ENCODE measurements at places on chromosomes 16 and 17.

- DNase-seq: no peak
These were observed 763 bp downstream of the ZKSCAN2 start for GRCh38 chr16:25256695-25257469.

DNA sequence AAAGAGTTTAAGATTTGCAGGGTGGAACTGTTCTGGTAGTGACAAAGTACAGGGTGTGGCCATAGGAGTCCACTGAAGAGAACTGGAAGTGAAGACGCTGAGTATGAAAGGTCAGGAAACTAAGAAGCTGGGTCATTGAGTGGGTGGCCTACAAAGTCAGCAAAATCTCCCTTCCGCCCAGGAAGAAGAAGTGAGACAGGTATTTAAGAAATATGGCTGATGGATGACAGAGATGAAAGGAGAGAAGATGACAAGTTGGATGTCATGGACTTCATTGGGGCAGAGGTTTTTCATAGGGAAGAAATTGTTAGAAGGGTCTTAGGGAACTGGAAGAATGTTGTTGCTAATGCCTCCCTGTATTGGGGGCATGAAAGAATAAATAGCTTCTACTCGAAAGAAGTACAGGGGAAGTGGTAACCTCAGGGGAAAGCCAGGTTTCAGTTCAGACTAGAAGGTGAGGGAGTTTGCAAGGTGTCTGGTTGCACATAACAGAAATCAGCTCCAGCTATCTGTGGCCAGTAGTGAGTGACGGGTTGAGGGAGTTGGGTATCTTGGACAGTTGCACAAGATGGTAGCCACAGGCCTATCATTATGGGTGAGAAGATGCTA lies 33.6 kb upstream of the MED13 start:
- no peak for DNase-seq

DNA sequence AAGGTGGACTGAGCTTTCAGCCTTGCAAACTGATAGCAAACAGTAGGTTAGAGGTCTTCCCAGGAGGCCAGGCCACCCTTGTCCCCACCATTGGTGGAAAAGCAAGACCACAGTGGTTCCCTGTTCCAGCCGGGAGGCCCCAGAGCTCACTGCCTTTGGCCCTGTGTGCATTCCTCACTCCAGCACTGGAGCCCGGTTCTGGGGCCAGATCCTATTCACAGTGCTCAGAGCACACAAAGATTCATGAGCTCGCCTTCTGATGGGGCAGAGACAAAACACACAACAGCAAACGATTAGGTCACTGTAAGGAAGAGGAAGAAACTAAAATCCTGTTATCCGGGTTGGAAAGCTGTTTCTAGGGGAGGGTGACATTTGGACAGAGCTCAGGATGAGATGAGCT lies 5.6 kb upstream of the PGS1 start:
- DNase-seq: no peak

GRCh38 chr17:81428121-81428515 lies 32.9 kb downstream of the BAHCC1 start:
- DNase-seq: no peak

DNA sequence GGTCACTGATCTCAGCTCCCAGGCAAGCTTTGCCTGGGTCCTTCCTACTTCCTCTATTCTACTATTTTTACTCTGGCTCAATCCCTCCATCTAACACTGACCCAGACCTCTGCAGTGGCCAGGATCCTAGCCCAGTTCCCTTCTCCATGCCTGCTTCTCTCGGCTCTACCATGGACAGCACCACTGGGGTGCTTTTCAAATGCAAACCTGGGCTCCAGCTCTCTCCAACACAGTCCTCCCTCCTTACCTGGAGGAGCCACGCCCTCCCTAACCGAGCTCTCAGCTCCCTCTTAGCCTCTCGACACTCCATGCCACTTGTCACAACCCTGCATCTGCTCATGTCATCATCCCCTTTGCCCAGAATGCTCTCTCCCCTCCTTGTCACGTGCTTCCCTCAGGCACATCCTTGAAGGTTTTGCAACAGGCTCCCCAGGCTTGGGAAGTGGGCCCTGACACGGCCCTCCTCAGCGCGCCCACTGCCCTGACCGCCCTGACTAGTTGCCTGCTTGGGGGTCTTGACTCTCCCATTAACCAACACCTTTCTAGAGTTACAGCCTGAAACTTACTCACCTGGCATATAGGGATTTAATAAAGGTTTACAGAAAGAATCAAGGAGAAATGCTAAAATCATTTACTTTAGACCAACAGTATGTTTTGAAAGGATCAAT lies 41.6 kb downstream of the MARF1 start:
- DNase-seq: peak; percentile 87

GRCh38 chr17:30568117-30568430 lies 90.9 kb downstream of the GOSR1 start:
- DNase-seq: no peak

- DNase-seq: no peak
These were observed 963.1 kb upstream of the GOT2 start for GRCh38 chr16:59697236-59697635.

DNA sequence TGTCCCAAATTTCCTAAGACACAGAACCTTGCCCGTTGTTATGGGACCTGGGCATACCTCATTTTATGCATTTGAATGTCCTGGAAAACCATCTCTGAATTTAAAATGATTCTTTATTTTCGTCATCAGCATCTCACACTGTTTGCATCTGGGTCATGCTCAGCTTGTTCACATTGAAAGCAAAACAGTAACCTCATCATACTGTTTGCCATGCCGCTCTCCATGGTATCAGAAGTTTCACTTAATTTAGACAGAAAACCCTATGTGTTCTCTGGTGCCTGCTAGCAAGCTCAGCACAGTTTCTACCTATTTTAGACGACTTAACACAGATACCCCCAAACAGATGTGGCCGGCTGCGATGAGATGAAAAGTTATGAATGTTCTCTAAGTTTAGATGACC lies 292.1 kb downstream of the SNX29 start:
- no peak for DNase-seq

- DNase-seq: no peak
These were observed 147.4 kb upstream of the TBX2 start for GRCh38 chr17:61251939-61252865.

DNA sequence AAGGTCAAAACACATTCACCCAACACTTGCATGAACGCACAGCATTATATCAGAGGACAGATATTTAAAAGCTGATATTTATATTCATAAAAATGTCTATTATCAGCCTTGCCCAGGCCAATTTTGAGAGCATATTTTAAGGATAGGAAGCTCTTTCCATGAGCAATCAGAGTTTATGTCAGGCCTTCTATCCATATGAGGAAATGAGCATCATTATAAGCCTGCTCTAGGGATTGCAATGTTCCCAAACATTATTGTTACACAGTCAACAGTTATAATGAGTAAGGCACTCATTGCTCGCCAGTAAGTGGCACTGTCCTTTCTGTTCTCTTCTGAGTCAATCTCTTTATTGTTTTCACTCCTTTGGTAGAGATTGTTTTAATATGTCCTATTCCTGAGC lies 37.7 kb upstream of the DYNLRB2 start:
- no peak for DNase-seq

DNA sequence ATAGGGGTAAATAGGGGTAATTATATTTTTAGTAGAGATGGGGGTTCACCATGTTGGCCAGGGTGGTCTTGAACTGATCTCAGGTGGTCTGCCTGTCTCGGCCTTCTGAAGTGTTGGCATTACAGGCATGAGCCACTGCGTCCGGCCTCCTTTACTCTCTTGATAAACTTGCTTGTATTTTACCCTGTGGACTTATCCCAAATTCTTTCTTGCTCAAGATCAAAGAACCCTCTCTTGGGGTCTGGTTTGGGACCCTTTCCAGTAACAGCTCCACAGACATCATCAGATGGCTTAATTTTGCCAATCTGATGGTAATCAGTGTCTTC lies 5.6 kb upstream of the C1QTNF1 start:
- DNase-seq: no peak

DNA sequence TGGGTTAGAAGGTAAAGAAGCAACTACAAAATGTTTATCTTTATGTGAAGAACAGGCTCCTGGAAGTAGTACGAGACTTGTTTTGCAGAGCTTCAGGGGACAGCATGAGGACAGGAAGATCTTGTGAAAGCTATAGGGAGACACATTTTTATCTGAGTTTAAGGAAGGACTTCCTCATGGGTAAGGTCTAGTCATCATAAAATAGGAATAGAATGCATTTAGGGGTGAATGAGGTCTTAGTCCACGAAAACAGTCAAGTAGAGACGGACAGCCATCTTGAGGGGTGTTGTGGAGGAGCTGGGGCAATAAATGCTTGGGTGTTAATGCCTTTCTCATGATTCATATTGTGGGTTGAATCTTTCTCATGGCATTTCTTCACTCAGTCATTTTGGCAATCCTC lies 24.3 kb downstream of the KCNJ16 start:
- DNase-seq: no peak

GRCh38 chr16:78900044-78900811 lies 700.3 kb downstream of the MAF start:
- no peak for DNase-seq

GRCh38 chr17:73194514-73195222 lies 1.8 kb downstream of the COG1 start:
- no peak for DNase-seq

- no peak for DNase-seq
These were observed 49.1 kb upstream of the TANC2 start for GRCh38 chr17:62916684-62917571.

- no peak for DNase-seq
These were observed 14.7 kb downstream of the MPP2 start for GRCh38 chr17:43892647-43892952.

DNA sequence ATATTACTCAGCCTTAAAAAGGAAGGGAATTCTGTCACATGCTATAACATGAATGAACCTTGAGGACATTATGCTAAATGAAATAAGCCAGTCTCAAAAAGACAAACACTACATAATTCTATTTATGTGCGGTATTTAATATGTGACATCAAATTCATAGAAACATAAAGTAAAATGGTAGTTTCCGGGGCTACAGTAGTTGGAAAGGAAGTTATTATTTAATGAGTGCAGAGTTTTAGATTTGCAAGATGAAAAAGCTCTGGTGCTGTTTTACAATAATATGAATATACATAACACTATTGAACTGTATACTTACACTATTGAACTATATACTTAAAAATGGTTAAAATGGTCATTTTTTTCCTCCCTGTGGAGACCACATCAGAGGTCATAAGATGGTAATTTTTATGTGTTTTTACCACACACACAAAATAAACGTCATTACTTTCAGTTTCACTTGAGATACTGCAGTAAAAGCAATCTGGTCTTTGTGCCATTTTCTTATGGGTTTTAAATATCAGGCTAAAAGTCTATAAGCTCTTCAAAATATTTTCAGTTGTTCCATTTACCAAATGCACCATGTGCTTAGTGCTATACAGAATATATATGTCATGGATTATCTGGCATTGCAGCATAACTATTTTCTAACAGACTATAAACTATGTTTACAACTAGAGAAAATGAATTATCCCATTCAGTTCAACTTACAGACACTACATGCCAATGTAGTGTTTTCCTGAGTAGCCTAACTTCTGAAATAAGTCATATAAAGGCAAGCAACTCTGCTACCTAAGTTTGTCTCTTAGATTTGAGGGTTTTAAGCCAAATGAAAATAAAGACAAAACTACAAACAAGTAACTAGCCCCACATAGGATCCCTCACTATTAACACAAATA lies 90.9 kb downstream of the SPAG9 start:
- no peak for DNase-seq

GRCh38 chr16:48206594-48207242 lies 37.4 kb upstream of the LONP2 start:
- DNase-seq: no peak

GRCh38 chr16:62794724-62795123 lies 758.5 kb upstream of the CDH8 start:
- DNase-seq: no peak

DNA sequence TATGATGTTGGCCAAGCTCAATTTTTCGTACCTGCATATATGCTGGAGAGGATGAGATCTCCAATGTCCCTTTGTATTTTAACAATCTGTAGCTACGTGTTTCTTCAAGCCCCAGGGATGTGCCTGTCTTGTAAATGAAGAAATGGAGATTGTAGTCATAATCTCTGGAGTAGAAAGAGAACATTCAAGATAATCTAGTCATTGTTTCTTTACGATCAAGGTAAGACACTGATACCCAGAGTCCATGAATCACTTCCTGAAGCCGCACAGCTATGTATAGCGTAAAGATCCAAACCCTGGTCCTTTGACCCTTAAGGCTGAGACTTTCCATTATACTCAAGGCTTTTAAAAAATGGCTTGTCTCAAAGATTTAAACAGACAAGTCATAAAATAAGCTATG lies 205.5 kb downstream of the HS3ST3B1 start:
- no peak for DNase-seq

DNA sequence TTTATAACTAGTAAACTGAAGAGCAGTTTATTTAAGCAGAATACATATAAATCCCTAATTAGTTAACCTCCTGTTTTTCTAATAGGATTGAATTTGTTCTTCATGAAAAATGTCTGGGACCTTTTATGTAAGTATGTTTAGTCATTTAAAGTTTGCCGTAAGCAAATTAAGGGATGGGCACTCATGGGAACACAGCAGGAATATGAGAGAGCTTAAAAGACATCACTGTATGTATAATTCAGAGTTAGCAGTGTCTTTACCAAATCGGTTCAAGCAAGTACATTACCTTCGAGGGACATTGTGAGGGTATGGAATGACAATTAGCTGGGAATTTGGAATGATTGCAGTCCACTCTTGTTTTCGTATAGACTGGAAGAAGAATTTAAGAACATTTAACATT lies 17.7 kb upstream of the NETO2 start:
- no peak for DNase-seq

GRCh38 chr17:45759761-45760160 lies 24.4 kb upstream of the CRHR1 start:
- DNase-seq: no peak

DNA sequence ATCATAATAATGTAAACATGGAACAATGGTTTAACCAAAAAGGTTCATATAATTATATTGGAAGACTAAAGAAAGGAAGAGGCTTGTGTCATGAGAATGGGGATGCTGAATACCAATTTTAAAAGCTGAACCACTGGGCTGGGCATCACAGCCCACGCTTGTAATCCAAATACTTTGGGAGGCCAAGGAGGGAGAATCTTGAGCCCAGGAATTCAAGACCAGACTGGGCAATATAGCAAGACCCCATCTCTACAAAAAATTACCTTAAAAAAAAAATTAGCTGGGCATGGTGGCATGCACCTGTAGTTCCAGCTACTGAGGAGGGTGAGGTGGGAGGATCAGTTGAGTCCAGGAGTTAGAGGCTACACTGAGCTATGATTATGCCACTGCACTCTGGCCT lies 65.1 kb downstream of the SMURF2 start:
- DNase-seq: no peak

DNA sequence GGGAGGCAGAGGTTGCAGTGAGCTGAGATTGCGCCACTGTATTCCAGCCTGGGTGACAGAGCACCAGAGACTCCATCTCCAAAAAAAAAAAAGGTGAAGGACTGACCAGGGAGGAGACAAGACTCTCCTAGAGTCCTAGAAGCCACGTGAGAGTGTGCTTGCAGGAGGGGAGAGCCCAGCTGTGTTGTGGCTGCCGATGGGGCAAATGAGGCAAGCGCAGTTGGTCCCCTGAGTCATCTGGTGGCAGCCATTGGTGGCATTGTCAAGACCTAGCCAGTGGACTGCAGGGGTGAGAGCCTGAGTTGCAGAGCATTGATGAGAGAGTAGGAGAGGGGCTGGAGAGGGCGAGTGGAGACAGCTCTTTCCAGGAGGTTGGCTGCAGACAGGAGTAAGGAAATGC lies 278.0 kb downstream of the SNX29 start:
- no peak for DNase-seq

Measured in NCI-H510A (cell line).